NCI-H2107 (cell line): ENCODE measurements at places on chromosomes 1 and 21.

GRCh38 chr1:158053276-158053675 lies 59.8 kb downstream of the KIRREL1 start:
- DNase-seq, result no peak

DNA sequence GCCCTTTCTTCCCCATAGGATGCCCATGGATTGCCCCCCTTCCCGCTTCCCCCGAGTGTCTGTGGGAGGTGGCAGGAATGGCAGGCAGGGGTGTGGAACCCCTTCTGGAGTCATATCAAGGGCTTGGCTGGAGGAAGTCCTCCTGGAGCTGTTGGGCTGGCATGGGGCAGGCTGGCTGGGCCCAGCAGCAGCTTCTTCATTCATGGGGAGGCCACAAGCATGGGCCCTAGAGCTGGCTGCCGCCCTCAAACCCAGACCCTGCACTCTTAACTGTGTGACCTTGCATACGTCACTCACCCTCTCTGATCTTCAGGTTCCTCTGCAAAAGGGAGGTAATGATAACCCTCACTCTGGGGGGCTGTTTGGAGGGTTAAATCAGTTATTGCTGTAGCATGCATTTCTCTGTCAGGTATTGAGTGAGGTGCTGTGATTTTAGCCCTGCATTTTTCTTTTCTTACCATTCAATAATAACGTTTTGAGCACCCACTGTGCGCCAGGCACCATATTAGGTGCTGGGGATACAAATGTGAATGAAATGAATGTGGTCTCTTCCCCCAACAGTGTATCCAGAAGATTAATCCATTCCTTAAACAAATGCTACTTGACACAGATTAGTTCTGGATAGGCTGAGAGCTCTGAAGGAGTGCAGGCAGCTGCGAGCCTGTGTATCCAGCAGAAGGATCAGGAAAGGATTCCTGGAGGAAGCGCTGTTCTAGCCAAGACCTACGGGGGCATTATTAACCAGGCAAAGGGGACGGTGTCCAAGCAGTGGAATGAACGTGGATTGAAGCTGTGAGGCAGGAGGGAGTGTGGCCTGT lies 9.3 kb downstream of the PCSK9 start:
- no peak for DNase-seq

DNA sequence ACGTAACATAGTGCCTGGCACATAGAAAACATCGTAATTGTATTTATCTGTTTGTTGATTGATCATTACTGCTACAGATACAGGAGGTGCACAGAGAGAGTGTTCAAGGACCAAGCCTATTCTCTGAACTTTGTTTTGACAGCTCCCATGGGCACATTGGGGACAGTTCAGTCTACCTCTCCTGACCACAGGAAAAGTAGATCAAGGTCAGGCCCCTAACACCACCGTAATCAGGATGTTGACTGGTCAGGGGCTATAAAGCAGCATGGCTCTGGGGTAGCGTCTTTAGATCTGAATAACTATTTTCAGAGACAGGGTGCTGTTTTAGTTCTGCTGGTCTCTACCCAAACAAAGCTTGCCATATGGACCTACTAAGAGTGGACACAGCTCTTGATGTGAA lies 223.1 kb upstream of the IRF2BP2 start:
- DNase-seq, result no peak

- DNase-seq, result no peak
Measured at GRCh38 chr1:116408803-116409720, 36.0 kb downstream of the ATP1A1 start.

DNA sequence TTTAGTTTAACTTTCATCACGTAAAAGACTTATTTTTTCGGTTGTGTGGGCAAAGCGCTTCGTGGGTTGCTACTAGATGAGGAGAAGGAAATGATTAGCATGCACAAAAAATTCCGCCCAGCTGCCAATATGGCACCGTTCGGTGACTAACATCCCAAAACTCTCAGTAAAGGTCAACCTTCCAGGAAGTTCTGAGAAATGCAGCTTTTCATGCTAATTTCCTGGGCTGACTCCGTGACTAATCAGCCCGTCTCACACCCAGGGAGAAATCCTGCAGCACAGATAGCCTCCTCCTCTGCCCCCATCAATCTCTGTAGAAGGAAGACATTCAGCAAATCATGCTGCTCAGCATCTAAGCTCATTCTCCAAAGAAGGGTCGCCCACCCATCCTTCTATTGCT lies 34.1 kb downstream of the TMCO4 start:
- no peak for DNase-seq

- no peak for DNase-seq
Measured at GRCh38 chr1:61420909-61421835, 303.8 kb downstream of the TM2D1 start.

GRCh38 chr1:112356765-112357164 lies 39.2 kb upstream of the CTTNBP2NL start:
- DNase-seq, result no peak

GRCh38 chr1:55081905-55082296 lies 42.6 kb downstream of the PCSK9 start:
- no peak for DNase-seq

- DNase-seq, result no peak
Measured at GRCh38 chr1:156942176-156942575, 21.7 kb downstream of the LRRC71 start.

GRCh38 chr1:22137004-22137720 lies 5.7 kb downstream of the WNT4 start:
- DNase-seq, result no peak

GRCh38 chr21:45763074-45763473 lies 119.5 kb downstream of the PCBP3 start:
- DNase-seq, result no peak

- no peak for DNase-seq
Measured at GRCh38 chr1:89822109-89822962, 1.5 kb downstream of the LRRC8D start.
